Activated CD4-positive, alpha-beta T cell treated with anti-CD3 and anti-CD28 coated beads, Interleukin-2, amount 10 ng/mL, durations not matched to agents 24 days and 14 days (primary cell): ENCODE measurements at places on chromosomes 16 and 17. TPM values are rescaled to one million over a fixed set of nuclear protein-coding genes. Genes with fewer than 3 reads are reported as not detected.
A peak's percentile ranks its signal among the peaks of the same experiment; 100 is the strongest.

Gene SSTR5
- total RNA-seq = not detected in 2 replicates

DNA sequence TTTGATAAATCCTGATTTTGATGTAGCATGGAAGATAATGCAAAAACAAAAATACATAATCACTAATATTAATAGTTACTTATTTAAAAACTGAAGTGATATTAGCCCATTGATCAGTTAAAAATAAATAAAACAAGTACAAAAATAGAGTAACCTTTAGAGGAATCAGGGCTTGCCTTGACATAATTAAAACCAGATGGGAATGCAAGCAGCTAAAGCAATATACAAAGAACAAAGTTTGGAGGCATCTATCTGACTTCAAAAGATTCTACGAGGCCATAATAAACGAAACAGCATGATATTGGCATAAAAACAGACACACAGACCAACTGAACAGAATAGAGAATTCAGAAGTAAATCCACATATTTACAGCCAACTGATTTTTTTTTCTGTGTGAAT, 15.0 kb upstream of the HEATR3 start:
- no peak overlapping the region for H3K4me3 ChIP-seq
- no peak overlapping the region for H3K27ac ChIP-seq
- H3K27me3 ChIP-seq = peaks cover 17% of the 10 kb centered on the region

DNA sequence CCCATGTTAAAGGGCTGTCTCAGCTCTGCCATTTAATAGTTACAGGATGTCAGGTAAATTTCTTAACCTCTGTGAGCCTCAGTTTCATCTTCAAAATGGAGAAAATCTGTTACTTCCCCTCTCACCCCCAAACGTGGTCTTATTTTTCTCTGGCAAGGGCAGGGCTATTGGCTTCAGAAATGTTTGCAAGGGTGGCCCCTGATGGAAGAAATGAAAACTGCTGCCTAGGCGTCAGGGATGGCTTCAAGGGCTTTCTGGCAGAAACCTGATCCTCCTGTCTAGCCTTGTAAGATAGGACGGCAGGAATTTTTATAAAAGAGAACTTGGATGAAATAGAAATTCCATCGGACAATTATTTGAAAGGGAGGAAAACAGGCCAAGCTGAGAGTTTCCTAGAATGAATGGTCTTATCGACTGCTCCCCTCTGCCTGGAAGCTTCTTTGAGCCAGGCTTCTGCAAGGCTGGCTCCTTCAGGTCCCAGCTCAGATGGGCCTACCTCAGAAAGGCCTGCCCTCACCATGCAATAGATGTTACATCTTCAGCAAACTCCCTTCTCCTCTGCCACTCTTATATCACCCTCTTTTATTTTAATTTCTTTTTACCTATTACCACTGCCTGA, 43.0 kb upstream of the TANGO6 start:
- H3K27me3 ChIP-seq = peaks cover 1% of the 10 kb centered on the region
- H3K36me3 ChIP-seq = no peaks in the 10 kb centered on the region
- peak; percentile 87 for DNase-seq
- H3K4me3 ChIP-seq = no peak overlapping the region
- H3K27ac ChIP-seq = no peak overlapping the region

DNA sequence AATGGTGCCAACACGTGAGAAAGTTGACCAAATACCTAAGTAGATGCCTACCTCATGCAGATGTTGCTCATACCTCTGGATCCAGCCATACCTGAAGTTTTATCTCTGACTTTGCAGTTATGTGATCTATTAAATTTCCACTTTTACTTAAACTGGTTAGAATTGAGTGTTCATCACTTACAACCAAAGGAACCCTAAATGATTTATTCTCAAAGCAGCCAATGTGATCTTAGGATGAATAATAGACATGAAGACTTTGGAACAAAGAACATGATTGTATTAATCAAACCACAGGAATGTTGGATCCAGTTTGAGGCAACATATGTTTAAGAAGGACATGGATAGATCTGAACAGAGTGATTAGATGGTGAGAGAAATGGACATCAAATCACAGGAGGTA, 68.7 kb downstream of the IRX6 start:
- H3K4me3 ChIP-seq = no peak overlapping the region
- no peak overlapping the region for H3K27ac ChIP-seq
- DNase-seq = no peak
- no peaks in the 10 kb centered on the region for H3K27me3 ChIP-seq
- no peaks in the 10 kb centered on the region for H3K36me3 ChIP-seq

GRCh38 chr16:31427441-31428278, 500 bp downstream of the COX6A2 start:
- H3K4me3 ChIP-seq = peak overlapping the region; percentile 17
- H3K27ac ChIP-seq = no peak overlapping the region
- DNase-seq = peak; percentile 88
- no peaks in the 10 kb centered on the region for H3K27me3 ChIP-seq
- H3K4me1 ChIP-seq = peaks cover 19% of the 10 kb centered on the region
